ENCODE measurements at places on chromosomes 2 and 18.

DNA sequence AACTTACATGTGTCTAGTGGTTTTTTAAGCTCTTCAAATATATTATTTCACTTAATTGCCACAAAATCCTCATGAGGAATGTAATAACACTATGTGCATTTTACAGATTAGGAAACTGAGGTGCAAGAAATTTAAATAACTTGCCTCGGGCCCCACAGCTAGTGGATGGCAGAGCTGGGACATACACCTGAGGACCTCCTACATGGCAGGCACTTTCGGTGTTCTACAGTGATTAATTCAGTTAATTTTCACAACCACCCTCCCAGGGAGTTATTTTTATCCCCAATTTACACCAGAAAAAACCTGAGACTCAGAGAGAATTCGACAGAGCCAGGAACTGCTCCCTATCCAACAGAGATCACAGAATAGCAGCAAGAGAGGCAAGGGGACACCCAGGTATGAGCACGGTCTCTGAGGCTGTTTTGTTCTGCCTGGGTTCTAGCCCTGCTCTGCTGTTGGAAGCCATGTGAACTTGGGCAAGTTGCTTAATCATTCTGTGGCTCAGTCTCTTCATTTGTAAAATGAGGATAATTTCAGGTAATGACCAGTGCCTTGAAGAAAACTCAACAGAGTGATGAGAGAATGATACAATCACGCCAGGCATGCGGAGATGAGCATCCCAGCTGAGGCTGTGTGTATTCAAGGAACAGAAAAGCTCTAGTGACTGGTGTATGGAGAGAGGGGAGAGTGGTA lies 82.3 kb downstream of the MYCN start:
- no peak for DNase-seq

- no peak for DNase-seq
Measured at GRCh38 chr2:98823196-98824170, 92.6 kb upstream of the MGAT4A start.

- no peak for DNase-seq
Measured at GRCh38 chr2:113276761-113277425, 1.8 kb downstream of the PAX8 start.

DNA sequence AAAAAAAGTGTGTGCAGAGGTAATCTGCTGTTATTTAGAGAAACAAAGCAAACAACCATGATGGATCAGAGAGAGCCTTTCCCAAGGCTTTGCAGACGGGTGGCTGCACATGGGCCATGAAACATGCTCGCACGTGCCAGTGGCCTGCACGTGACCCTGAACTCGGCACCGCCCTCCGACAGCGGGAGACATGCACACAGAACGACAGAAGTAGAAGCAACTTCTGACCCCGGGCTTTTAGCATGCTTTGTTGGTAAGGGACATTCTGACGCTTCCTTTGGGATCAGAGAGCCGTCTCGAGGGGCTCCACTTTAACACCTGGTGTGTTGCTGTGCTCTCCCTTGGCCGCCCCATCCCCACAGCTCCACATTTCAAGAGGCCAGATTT lies 112.5 kb downstream of the KCNF1 start:
- DNase-seq, result no peak

GRCh38 chr18:51668607-51669006 lies 471.1 kb upstream of the MEX3C start:
- no peak for DNase-seq

- DNase-seq, result no peak
Measured at GRCh38 chr2:88355486-88355885, 97.0 kb downstream of the FOXI3 start.

DNA sequence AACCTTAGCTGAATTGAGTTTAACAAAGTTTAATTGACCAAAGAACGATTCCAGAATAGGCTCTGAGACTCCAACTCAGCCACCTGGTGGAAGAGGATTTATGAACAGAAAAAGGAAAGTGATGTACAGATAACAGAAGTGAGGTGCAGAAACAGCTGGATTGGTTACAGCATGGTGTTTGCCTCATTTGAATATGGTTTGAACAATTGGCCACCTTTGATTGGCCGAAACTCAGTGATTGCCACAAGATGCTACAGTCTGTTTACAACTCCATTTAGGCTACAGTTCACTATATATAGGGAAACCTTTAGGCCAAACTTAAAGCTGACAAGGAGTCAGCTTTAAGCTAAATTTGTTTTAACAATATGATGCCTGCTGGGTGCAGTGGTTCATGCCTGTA lies 28.1 kb upstream of the SLC35G4 start:
- no peak for DNase-seq

DNA sequence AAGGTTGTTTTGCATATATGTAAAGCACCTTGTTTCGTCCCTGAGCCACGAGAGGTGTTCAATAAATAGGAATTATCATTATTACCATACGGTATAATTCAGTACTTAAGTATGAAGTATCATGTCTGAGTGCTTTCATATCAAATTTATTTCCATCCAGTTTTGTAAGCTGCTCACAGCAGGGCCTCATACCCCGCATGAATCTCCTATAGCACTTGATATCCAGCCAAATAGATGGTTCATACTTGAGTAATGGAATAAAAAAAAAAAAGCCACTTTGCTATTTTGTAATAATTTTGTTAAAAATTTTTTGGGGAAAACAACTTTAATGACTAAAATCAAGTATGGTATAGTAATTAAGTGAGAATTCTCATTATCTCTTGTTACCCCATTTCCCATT lies 160.8 kb upstream of the NOSTRIN start:
- no peak for DNase-seq

- DNase-seq, result no peak
Measured at GRCh38 chr2:2263196-2263829, 67.8 kb downstream of the MYT1L start.

GRCh38 chr2:147172493-147173188 lies 672.2 kb upstream of the ACVR2A start:
- no peak for DNase-seq

- DNase-seq, result no peak
Measured at GRCh38 chr2:45750001-45750400, 98.5 kb downstream of the PRKCE start.

DNA sequence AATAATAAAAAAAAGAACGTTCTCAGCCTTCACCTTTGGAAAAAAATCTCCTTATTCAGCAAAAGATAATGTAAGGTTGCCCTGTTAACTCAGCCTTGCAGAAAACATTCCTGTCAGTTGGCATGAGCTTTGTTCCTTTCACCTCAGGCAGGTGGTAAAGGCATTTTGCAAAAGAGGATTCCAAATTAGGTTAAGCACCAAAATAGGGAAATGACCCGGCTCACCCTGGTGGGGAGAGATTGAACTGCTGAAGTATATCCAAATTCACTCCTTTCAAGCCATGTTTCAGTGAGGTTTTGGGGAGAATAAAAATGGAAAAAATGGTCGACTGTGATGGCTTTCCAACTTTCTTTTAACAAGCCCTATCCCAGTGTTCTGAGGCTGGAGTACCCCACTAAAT lies 1988.8 kb upstream of the PIK3C3 start:
- no peak for DNase-seq

DNA sequence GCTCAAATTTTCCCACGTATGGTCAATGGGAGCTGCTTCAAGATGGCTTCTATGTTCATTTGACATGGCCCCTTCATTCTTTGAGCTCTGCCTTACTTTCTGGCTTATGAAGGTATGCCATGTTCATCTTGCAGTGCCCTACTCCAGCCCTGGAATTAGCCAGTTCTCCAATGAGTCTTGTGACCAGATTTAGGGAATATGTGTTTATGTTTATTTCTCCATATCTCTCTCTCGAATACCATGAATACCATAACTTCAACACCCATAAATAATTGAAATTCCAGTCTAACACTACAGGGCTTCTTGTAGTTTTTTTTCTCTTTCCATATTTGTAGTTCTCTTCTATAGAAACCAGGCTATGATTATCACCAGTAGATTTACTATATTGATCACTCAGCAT lies 39.7 kb downstream of the EPB41L5 start:
- no peak for DNase-seq

DNA sequence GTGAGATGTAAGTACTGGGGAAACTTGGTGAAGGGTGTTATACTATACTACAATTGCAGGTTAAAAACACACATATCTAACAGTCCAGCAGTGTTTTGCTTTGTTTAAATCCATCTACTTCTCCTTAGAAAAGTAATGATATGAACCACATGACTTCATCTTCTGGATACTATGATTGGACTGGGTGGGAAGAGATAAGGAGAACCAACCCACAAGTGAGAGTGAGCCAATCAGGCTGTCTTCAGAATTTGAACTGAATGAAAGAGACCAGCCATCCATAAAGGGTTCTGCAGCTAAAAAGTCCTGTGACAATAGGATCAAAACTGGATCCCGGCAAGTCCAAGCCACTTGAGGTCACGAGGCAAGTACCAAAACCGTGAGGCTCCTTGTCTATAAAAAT lies 46.6 kb downstream of the KANSL3 start:
- DNase-seq, result no peak

GRCh38 chr2:190716176-190716807 lies 67.4 kb downstream of the NAB1 start:
- no peak for DNase-seq

- no peak for DNase-seq
Measured at GRCh38 chr2:200747668-200748618, 63.8 kb upstream of the BZW1 start.

DNA sequence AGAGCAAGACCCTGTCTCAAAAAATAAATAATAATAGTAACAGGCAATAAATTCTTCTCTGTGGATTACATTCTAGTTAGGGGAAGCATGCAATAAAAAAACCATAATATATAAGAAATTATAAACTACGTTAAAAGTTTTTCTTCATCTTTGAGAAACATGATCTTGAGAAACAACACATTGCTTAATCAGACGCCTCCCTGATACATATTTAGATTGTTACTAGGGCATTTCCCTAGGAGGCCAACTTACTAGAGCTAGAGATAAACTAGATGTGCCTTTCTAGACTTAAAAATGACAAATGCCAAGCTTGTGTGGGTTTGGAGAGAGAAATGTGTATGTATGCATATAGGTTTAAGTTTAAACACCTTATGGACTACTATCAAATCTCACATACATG lies 76.3 kb upstream of the GALNT5 start:
- no peak for DNase-seq

DNA sequence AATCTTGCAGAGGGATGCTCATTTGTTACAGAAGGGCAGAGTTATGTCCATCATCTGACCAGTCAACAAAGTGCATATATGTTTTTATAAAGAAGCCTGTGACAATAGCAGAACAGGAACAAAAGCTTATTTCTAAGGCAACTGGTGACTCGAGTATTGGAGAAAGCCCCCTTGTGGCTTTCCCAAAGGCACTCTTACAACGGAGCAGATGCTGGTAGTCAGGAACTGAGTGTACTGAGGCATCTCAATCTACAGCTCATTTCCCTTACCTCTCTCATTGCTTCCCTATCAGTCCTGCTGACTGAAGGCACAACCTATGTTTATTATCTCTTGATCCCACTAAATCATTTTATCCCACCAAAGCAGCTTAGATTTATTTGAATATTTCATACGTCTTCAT lies 557.1 kb upstream of the CHAC2 start:
- DNase-seq, result no peak

DNA sequence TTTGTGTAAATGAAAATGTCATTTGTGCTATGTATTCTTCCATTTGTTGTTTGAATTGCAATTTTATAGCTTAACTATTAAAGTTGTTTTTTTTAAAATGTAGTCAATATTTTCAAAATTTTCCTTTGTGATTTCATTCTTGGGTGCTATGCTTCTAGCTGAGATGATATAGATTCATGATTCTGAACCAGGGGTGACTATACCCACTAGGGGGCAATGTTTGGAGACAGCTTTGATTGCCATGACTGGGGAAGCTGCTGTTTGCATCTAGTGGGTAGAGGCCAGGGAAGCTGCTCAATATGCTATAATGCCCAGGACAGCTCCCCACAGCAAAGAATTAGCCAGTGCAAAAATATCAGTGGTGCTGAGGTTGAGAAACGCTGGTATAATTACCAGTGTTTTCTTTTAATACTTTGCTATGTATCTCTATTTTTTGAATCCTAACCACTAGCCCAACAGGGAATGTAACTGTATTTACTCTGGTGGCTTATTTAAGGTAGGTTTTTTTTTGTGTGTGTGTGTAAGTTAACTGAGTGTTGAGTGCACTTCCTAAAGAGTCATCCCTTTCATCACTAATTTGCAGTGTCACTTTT lies 99.7 kb downstream of the MEP1B start:
- DNase-seq, result peak; percentile 35

DNA sequence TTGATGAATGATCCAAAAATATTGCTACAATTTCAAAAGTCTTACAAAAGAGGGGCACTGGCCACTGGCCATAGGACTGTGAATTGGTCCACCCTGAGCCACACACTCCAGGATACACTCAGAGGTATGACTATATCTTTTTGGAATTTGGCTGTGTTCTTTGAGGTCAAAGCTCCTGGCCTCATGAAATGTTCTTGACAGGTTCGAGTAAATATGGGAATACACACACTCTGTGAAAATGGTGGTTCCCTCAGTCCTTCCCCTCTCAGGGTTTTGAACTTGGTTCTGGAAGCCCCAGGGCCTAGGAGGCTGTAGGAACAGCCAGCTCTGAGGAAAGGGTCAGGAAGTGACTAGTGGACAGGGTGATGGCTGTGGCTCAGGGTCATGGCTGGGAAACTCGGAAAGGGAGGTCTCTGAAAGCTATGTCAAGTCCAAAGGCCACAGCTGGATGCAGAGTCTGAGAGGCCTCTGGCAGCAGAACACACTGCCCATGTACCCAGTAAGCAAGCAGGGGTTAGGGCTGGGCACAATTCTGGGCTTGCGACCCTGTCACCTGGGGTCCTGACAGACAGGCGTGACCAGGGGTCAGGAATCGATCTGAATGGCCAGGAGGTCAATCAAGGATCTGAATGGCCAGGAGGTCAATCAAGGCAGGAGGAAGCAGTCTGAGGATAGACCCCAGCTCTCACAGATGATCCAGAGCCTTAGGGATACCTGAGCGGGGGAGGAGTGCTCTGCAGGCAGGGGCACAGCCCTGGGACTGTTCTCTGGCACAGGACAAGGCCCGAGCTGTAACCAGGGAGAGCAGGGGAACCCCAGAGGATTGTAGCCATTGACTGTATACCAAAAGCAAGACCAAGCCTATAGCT lies 223.4 kb upstream of the SMAD2 start:
- no peak for DNase-seq

DNA sequence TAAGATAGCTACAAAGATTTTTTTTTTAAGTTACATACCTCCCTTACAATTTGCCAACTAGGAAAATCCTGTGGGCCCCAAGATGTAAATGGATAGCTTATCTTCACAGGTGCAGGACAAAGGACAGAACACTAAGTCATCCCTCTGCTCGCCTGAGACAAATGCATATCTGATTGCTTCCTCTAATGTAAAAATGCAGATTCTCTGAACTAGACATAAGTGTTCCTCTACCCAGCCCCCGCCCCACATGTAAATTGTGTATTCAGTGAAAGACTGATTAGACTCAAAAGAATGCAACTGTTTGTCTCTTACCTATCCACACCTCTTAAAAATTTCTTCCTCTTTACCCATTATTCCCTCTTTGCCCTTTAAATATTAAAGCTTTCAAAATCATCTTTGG lies 96.5 kb downstream of the CYP26B1 start:
- DNase-seq, result no peak

GRCh38 chr2:240964704-240965295 lies 33.6 kb upstream of the SNED1 start:
- DNase-seq, result no peak

DNA sequence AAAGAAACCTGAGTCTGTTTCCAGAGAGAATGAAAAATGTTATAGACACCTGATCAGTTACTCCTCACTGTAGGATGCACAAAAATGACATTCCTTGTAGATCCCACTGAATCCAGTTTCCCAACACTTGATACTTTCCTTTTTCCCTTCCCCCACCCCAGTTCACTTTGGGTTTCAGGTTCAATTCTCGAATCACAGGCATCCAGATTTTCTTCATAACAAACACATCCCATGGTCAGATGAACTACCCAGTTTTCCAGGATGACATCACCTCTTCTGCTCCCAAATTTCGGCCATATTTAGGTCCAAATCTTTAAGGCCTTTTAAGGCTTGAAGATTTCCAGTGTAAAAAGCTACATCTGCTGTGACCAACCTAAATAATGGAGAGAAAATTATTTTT lies 51.5 kb downstream of the UGP2 start:
- DNase-seq, result no peak

Data from CD4-positive, alpha-beta T cell treated with Interleukin-21 for 1 hour (primary cell).